Astrocyte of the spinal cord (primary cell): ENCODE measurements at places on chromosomes 16 and 17.

DNA sequence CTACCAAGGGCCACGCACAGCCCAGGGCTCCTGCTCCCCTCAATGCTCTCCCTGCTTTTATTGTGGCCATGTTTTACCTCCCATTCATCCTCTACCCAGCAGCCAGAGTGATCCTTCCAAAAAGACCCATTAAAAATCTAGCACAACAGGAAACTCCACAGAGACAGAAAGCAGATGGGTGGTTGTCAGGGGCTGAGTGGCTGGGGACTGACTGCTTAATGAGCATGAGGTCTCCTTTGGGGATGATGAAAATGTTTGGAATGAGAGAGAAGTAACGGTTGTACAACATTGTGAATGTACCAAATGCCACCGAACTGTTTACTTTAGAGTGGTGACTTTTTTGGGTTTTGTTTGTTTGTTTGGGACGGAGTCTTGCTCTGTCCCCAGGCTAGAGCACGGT, 107.4 kb downstream of the GAS7 start:
- no peak for DNase-seq

- DNase-seq = peak; percentile 93
Observed at GRCh38 chr17:67421869-67422273, 44.8 kb downstream of the PITPNC1 start.

DNA sequence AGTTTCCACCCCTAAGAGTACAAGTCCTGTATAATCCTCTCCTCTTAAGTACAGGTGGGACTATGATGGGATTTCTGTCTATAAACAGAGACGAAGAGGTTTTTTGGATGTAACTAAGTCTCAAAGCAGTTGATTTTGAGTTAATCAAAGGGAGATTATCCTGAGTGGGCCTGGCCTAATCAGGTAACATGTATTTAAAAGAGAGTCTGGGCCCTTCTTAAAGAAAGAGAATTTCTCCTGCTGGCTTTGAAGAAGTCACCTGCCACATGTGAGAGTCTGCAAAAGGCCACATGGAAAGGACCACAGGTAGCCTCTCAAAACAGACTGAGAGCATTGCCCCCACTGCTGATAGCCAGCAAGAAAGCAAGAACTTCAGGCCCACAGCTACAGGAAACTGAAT, 142.3 kb downstream of the IRX5 start:
- no peak for DNase-seq

DNA sequence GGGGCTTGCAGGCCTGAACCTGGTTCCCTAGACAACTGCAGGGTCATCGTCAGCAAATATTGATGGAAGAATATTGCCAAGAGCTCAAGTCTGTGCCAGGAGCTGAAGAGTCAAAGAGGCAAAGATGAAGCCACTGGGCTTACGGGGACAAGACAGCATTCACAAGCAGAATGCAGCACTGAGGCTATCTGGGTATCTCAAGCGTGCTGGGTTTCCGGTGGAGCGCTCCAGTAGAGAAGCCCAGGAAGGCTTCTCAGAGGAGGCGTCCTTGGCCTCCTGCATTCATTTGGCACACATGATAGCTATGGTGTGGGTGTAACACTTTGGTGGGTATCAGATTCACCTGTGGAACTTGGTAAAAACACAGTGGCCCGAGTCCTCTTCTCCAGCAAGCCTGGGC, 2.9 kb downstream of the FADS6 start:
- no peak for DNase-seq

- no peak for DNase-seq
Observed at GRCh38 chr17:39484178-39484577, 22.9 kb downstream of the CDK12 start.

- DNase-seq = peak; percentile 16
Observed at GRCh38 chr17:63956296-63956920, 16.3 kb downstream of the SCN4A start.

DNA sequence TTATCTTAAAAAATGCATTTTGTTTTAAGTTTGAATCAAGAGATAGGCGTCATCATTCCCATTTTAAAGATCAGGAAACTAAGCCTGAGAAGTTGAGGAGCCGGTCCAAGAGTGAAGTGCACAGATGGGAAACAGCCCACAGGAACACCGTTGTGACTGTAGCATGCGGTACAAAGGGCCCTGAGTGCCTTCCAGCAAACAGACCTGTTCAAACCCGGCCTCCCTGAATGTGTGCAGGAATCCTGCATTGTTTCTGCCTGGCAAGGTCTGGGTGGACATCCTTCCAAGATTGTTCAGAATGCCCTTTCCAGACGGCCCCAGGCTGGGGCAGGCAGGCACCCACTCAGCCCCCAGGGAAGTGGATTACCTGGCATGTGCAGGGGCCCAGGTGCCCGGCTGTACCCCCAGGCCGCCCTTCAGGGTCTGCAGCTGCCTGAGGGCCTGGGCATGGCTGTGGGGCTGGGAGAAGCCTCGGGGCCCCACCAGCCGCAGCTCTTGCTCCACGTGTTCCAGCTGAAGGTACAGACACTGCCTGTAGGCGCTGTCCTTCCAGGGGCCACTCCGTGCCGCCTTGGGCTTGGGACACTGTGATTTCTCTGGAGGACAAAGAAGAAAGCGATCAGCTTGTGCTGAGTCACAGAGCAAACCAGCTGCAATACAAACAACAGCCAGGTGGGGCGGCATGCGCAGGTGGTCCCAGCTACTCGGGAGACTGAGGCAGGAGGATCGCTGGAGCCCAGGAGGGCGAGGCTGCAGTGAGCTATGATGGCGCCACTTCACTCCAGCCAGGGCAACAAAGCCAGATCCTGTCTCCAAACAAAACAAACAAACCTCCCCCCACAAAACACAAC, 45.0 kb upstream of the GCSH start:
- no peak for DNase-seq

- DNase-seq = no peak
Observed at GRCh38 chr17:36932694-36933511, 4.4 kb upstream of the LHX1 start.

DNA sequence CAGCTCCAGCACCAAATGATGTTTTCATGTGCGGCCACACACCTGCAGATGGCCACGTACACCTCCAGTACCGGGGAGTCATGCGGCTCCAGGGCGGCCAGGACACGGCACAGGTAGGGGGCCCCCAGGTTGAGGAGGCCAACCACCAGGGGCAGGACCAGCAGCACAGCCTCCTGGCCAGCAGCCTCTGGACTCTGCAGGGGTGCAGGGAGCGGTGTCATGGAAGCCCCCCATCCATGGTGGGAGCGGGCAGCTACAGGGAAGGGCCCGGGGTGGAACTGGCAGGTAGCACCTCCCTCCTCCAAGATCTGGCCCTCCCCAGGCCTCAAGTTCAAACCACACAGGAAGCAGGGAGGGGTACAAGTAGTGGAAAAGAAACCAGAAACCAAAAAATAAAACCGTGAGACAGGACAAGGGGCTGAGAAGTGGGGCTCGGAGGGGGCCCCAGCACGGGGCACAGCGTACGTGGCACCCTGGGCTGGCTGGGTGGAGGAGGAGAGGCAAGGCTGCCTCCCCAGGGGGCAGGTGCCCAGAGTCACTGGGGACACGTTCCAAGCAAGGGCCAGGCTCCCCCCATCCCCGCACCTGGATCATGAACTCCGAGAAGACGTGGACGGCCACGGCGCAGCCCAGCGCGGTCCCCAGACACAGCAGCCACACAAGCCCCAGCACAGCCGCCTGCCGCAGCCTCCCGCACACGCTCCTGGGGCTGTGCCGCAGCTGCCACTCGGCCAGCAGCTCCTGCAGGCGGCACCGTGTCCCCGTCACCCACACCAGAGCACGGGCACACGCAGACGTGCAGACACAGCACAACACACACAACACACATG, 7.4 kb downstream of the TMC6 start:
- no peak for DNase-seq

- peak; percentile 89 for DNase-seq
Observed at GRCh38 chr17:35245196-35245486, 2.3 kb downstream of the SLFN5 start.
